ENCODE measurements at places on chromosomes 7 and 10.

DNA sequence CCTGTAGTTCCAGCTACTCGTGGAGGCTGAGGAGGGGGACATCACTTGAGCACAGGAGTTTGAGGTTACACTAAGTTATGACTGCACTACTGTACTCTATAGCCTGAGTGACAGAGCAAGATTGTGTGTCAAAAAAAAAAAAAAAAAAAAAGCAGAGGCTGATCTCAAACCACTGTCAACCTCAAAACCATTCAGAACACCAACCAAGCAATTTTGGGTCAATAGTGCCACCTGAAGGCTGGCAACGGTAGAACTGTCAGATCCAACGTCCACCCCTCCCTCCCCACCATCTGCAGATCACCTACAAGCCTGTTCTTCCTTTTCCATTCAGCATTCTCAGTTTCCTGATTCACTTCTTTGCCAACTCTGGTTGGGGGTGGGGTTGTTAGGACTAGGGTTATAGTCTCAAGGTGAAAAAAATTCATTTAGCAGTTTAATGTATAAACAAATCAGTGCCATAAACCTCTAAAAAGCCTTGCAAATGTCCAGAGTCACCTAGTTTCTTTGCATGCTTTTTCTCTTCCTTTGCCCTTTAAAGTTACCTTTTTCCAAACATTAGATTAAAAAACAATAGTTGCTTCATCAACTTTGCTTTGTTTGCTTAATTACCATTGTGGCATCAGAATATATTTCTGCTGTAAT is 2.6 kb downstream of the MRPS33 start:
- H3K27ac ChIP-seq, result no peak overlapping the region
- no peaks in the 10 kb centered on the region for H3K27me3 ChIP-seq
- no peak overlapping the region for H3K4me3 ChIP-seq
- peaks cover 7% of the 10 kb centered on the region for H3K36me3 ChIP-seq
- no peaks in the 10 kb centered on the region for H3K4me1 ChIP-seq

DNA sequence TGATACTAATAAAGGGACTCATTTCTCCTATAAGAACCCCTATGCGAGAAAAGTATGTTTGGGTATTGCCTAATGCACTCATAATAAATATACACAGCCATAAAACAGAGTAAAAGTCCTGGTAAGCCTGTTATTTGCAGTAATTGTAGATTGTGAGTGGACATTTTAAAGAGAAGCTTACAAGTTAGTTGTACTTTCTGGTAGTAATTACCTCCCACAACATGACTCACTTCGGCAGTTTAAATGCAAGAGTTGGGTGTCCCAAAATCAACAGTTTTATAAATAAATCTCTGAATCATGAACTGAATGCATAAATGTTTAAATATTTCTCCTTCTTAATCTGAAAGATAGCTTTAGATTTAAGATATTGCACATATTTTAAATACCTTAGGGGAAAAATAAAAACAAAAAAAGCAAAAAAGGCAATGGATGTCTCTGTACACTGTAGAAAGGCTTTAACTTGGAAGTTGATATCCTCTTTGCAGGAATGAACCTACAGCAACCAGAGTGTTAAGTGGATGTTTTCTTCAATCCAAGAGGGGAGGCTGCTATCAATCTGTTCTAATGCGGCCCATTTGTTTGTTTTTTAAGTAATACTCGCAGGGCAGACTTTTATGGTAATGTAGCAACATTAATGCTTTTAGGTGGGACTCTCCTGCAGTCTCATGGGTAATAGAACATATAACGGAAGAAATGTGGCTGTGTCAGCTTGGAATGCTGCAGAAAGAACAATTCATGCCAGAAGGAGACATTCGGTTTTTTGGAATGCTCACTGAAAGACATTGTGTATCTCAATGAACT is 57.3 kb upstream of the ZEB1 start:
- no peaks in the 10 kb centered on the region for H3K27me3 ChIP-seq
- DNase-seq, result no peak

GRCh38 chr7:29478687-29479240 is 84.9 kb upstream of the PRR15 start:
- no peaks in the 10 kb centered on the region for H3K36me3 ChIP-seq
- H3K27me3 ChIP-seq, result no peaks in the 10 kb centered on the region
- no peak overlapping the region for H3K27ac ChIP-seq
- H3K4me3 ChIP-seq, result no peak overlapping the region

GRCh38 chr10:100731407-100732240 is 13.8 kb upstream of the PAX2 start:
- peaks cover 15% of the 10 kb centered on the region for H3K4me1 ChIP-seq
- peaks cover 99% of the 10 kb centered on the region for H3K27me3 ChIP-seq
- H3K36me3 ChIP-seq, result no peaks in the 10 kb centered on the region
- H3K27ac ChIP-seq, result no peak overlapping the region
- H3K4me3 ChIP-seq, result no peak overlapping the region
- no peak for DNase-seq

- no peak for DNase-seq
- no peaks in the 10 kb centered on the region for H3K36me3 ChIP-seq
- peaks cover 10% of the 10 kb centered on the region for H3K27me3 ChIP-seq
- no peak overlapping the region for H3K4me3 ChIP-seq
Observed at GRCh38 chr7:80766724-80767123, 128.3 kb downstream of the CD36 start.

GRCh38 chr7:74013539-74014272 is 14.3 kb upstream of the ELN start:
- no peaks in the 10 kb centered on the region for H3K27me3 ChIP-seq
- DNase-seq, result no peak
- no peaks in the 10 kb centered on the region for H3K36me3 ChIP-seq
- H3K4me3 ChIP-seq, result no peak overlapping the region

DNA sequence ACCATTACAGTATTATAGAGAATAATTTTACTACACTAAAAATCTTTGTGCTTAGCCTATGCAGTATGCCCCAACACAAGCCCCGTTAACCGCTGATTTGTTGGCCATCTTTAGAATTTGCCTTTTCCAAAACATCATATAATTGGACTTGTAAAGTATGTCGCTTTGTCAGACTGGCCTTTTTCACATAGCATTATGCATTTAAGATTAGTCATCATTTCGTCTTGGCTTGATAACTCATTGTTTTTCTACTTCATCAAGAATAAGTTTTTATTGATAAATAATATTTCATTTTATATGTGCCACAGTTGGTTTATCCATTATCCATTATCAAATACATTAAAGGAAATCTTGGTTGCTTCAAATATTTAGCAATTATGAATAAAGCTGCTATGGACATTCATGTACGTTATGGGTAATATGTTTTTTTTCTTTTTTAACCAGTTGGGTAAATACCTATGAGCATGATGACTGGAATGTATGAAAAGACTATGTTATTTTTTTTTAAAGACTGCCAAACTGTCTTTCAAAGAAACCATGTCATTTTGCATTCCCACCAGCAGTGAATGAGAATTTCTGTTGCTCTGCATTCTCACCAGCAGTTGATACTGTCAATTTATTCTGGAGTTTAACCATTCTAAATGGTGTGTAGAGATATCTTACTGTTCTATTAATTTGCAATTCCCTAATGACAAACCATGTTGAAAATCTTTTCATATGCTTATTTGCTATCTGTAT is 273.1 kb upstream of the KCND2 start:
- H3K27me3 ChIP-seq, result no peaks in the 10 kb centered on the region
- H3K4me3 ChIP-seq, result no peak overlapping the region
- DNase-seq, result no peak

All from H1 (cell line).